ENCODE measurements at places on chromosomes 5 and 9.
A peak's percentile ranks its signal among the peaks of the same experiment; 100 is the strongest.

- DNase-seq: no peak
Observed at GRCh38 chr5:40932766-40933165, 23.5 kb downstream of the C7 start.

DNA sequence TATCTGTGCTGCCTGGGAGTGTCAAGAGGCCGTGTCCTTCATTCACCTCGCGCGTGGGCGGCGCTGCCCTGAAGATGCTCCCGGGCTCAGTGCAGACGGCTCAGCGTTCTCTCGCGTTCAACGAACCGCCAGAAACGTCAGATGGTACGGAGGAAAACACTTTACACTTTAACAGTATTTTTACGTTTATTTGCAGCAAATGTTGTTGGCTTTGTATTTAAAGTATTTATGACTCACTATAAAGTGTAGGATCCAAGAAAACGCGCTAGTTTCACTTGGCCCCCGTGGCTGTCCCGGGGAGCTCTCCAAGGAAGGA, 544 bp upstream of the ERCC6L2 start:
- DNase-seq: peak; percentile 75

DNA sequence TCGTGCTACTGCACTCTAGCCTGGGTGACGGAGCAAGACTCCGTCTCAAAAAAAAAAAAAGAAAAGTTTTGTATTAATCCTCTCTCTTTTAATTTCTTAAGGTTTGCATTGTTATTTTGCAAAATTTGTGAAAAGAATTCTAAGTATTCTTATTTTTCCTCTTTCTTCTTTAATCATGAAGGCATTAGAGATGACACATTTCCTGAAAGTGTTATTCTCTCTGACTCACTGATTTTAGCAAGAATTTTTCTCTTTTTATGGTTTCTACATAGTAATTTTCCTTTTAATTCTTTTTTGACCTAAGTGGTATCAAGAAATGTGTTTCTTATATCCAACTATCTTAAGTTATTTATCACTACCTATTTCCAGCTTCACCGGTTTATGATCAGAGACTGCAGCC, 78.0 kb downstream of the NSUN2 start:
- no peak for DNase-seq

GRCh38 chr5:167819406-167819805, 472.0 kb upstream of the WWC1 start:
- no peak for DNase-seq

- no peak for DNase-seq
Observed at GRCh38 chr5:68193481-68194036, 22.0 kb upstream of the PIK3R1 start.

DNA sequence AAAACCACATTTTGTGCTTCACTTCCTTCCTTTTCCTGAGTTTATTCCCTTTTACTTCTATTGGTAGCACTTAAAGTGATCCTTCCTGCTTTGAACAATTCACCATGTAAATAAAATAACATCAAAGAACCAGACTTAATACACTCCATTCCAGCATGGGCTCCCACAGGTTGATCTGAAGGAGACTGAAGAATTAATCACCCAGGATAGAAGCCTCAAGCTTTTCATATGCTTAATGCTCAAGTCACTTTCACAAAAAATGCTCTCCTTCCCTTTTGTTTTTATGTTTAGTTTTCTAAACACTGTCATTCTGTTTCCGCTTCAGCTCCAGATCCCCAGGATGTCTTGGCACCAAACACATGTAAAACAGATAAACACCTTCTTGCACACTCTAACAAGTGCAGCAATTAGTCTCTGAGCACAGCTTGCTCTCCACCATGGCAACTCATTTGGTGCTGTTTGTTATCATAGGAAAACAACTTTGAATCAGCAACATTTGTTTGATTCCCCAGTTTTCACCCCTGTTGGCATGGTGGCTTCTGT, 37.0 kb downstream of the DMRTA1 start:
- DNase-seq: no peak

GRCh38 chr5:170491479-170491878, 12.3 kb upstream of the KCNIP1 start:
- peak; percentile 78 for DNase-seq

DNA sequence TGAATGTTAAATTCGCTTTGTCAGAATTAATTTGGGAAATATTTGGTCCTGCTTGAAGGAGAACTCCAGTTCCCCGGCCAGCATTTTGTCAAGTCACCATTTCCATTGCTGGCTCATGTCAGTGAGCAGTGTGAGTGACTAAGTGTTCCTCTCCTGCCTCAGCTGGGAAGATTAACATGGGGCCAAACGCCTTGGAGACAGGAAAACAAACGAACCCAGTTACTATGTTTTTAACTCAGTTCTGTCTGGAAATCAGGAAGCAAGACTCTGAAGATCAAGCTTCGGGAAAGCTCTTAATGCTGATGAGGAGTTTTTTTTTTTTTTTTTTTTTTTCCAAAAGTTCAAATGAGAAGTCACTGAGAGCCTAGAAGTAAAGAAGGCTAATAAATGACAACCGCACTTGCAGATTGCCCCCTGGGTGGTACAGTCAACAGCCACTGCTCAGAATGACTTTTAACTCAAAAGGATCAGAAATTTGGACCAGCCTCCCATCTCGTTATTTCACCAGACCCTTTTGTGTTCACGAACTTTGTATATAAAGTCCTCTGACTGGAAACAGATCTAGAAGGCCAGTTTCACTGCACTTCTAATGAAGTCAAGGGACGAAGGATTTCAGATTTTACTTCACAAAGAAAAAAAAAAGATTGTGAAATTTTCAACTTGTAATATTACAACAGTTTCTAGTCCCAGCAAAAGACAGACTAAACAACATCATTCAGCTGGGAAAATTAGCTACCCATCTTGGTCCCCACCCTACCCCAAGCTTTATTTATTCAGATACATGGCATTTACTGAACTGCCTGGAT, 121.3 kb downstream of the LHFPL2 start:
- DNase-seq: peak; percentile 92

DNA sequence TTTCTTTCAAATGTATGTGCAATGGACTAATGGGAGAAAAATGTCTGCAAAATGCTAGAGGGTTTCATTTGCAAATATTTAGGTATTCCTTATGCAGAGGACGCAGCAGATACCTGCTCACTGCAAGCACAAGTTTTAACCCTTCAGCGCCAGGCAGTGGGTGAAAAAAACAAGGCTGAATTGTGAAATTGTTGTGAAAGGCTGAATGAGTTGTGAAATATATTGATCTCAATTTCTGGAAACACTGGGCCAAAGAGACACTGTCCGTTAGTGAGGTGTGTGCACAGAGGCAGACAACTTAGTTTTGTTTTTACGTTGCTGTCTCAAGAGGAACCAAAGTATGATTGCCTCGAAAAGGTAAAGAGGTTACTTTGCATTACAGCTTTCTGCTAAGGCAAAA, 18.8 kb downstream of the FUBP3 start:
- no peak for DNase-seq

GRCh38 chr5:148811756-148812155, 14.7 kb upstream of the ADRB2 start:
- DNase-seq: no peak
